ENCODE measurements at places on chromosomes 2 and 18.

DNA sequence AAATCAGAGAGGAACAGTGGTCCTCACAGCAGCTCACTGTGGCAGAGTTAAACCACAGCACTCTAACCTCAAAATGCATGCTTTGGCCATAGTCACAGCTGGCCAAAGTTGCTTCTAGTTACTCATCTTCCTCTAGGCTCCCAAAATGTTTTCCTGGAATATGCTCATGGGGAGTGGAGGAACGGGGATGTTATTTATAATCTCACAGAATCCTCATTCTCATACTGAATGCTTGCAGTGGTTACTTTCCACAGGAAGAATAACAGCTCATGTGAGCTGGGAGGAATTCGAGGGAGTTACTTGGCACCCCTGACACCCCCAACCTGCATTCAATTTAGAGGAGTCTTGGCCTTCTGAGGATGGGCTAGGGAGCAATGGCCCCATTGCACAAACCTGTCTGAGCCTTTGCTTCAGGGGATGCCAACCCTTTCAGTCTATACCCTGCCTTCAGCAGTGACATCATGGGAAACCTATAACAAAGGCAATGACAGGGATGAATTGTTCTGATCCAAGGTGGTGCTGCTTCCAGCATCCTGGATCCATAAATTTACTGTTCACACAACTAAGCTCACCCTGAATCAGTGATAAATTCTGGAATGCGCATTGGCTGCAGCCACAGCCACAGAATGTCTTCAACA is 22.4 kb upstream of the CCBE1 start:
- no peak for DNase-seq

- no peak for DNase-seq
Observed at GRCh38 chr18:24443870-24444269, 16.6 kb upstream of the HRH4 start.

GRCh38 chr18:38557006-38557405 is 991.4 kb upstream of the CELF4 start:
- no peak for DNase-seq

GRCh38 chr2:214489181-214489580 is 78.3 kb downstream of the VWC2L start:
- DNase-seq, result no peak

DNA sequence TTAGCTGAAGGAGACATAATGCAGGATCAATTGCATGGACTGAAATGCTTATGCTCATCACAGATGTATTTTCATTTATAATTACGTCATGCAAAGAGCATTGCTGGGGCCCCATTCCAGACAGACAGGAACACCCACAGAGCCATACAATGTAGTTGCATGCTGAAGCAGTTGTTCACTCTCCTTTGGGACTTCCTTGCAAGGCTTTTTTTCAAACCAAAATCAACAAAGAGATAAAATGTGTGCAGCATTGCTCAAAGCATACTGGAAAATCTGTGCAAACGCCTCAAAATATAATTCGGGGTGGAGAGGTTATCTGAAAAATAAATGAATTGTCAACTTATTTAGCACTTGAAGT is 463.2 kb downstream of the CDH2 start:
- DNase-seq, result no peak

- DNase-seq, result no peak
Observed at GRCh38 chr2:100057901-100058261, 84.5 kb downstream of the AFF3 start.

GRCh38 chr18:64037812-64038414 is 68.0 kb downstream of the SERPINB8 start:
- DNase-seq, result no peak

DNA sequence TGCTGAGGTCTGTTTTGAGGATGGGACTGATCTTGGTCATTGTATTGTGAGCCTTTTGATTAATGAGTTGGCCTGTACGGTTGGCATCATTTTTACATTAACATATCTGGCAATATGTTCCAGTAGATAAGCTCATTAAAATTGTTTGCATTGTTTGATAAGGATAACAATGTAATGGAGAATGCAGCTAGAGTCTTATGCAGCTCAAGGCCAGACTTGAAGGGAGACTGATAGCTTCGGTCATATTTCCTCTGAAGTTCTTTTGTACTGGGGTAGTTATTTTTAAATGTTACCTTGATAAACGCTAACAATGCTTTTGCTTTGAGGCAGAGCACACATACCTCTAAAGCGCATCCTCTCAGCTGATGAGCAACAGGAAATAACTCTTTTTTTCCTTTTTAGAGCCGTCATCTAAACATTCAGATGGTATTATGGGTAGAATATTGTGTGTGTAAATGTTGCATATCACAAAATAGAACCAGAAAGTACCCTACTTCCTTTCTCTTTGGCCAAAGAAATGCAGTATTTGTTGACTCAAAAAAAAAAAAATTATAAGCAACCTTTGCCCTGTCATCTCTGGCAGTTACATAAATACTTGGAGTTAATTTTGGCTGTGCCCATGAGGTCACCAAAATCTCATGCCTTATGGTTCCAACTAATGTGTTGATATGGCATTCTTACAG is 1.3 kb downstream of the MAPRE2 start:
- no peak for DNase-seq

DNA sequence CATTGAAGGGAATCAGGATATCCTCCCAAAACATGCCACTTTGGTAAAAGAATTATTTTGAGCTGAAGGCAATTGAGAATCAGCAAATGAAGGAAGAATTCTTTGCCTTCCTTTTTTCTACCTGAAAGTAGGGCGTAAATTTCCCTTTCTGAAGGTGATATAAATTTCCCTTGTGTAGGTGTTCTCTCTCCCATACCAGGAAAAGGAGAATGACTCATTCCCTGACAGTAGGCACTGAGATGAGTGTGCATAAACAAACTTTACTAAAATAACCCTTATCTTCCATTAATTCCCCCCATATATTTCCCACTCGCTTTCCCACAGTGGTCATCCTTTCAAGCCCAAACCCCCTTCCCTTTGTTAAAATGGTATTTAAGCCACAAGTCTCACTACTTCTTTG is 1339.0 kb downstream of the LRP1B start:
- DNase-seq, result no peak

DNA sequence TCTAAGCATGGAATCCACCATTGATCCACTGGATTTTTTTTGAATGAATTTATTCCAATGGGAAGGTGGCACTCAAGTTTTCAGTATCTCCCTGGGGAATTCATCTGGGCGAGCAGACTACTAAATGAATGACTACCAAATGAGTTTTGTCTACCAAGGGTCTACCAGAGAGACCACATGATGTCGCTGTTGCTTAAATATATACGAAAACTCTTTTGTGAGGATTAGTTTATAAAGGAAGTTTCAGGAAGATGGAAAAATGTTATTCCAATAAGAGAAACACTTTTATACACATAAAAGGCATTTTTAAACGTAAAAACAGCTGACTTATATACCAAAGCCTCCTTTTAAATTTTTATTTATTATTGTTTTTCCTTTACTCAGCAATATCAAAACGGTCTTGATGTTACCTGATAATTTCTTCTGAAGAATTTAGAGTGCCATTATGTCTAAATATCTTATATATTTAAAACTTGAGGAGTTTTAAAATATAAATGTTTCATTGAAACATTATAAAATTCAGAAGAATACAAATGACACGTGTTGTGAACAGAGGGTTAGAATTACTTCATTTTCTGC is 139.7 kb downstream of the HRH4 start:
- no peak for DNase-seq

- DNase-seq, result no peak
Observed at GRCh38 chr2:202201220-202202160, 36.9 kb downstream of the SUMO1 start.

DNA sequence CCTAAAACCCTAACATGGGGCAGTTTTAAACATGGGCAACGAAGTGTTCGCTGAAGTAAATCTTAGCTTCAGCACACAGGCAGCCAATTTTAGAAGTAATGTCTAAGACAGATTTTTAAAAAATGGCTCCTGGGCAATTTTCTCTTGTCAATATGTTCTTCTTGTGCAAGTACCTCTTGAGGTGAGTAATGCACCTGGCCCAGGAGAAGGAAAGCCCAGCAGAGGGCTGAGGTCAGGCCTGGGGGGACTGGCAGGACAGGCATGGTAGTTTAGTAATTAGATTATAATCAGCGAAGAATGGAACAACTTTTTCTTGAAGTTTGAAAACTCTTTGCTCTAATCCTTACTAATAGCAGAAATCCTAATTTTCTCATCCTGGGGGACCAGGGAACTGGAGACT is 77.6 kb downstream of the SPRED2 start:
- DNase-seq, result no peak

DNA sequence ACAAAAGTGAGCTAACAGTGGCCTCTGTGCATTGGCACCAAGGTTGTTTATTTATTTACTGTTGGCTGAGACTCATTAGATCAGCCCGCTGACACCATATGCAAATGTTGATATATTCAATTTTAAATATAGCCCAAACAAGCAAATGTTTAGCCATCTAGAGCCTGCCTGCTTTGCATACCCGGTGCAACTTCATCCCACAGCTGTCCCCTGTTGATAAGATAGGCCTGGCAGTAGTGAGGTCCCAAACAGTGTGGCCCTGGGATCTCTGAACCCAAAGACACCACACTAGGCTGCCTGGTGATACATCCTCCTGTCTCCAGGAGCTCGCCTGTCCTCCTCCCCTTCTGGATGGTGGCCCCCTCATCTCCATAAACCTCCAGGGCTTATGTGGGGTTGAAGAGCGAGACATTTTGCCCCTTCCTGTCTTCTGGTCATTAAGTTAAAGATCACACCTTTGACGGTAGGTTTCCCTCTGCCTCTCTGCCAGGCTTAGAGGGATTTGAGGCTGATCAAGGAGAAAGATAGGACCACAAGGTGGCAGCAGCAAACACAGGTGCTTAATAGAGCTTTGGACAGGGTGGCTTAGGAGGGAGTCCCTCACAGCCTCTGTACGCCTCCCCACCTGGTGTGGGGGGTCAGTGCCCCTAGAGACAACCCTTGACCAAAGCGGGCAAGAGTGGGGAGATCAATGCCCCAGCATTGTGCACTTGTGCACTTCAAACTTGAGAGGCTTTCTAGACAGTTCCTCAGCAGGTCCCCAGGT is 23.7 kb upstream of the MYO5B start:
- no peak for DNase-seq

GRCh38 chr2:183035954-183036669 is 2.1 kb downstream of the NCKAP1 start:
- DNase-seq, result no peak

GRCh38 chr18:74073957-74074667 is 73.5 kb downstream of the FBXO15 start:
- no peak for DNase-seq

GRCh38 chr2:74347303-74347702 is 4.1 kb upstream of the SLC4A5 start:
- no peak for DNase-seq

GRCh38 chr2:144475569-144476275 is 44.2 kb downstream of the ZEB2 start:
- no peak for DNase-seq

GRCh38 chr2:73821669-73822068 is 7.1 kb upstream of the STAMBP start:
- no peak for DNase-seq

- no peak for DNase-seq
Observed at GRCh38 chr2:127107622-127107999, 657 bp upstream of the BIN1 start.

- DNase-seq, result no peak
Observed at GRCh38 chr2:234829074-234829455, 122.8 kb upstream of the SH3BP4 start.

DNA sequence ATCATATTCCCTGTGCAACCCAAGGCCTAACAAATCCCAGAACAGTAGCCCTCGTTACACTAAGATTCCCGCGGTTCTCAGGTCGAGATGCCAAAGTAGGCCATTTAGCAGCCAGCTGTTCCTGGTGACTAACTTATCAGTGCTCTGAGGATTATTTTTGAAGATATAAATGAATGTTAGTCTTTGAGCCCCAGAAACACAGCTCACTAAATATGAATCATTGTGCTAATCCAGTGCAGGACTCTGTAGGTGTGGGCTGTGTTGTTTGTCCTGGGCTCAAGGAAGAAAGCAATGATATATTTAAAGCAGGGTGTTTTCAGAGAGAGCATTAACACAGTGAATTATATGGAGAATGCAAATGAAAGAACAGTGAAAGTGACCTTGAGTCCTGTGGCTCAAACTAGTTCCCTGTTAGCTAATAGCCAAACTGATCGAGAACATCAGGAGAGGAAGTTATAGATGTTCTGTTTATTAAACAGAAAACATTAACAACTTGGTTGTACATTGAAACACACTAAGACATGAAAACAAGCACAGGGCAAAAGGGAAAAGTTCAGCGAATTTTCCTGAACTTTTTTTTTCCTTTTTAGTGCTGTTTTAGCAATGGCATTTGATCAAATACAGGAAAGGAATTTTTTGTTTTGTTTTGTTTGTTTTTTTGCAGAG is 228.3 kb downstream of the RNF152 start:
- DNase-seq, result no peak

DNA sequence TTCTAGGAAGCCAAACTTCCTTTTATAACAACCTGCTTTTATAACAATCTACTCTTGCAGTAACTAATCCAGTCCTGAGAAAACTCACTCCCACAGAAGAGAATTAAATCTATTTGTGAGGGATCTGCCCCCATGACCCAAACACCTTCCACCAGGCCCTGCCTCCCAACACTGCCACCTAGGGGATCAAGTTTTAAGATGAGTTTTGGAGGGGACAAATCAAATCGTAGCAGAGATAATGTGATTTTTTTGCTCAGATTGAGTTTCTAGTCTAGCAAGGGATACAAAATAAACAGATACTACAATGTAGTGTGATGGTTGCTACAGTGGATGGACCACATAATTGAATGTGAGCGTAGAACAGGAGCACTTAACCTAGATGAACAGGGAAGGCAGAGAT is 52.2 kb downstream of the NCOA1 start:
- no peak for DNase-seq

DNA sequence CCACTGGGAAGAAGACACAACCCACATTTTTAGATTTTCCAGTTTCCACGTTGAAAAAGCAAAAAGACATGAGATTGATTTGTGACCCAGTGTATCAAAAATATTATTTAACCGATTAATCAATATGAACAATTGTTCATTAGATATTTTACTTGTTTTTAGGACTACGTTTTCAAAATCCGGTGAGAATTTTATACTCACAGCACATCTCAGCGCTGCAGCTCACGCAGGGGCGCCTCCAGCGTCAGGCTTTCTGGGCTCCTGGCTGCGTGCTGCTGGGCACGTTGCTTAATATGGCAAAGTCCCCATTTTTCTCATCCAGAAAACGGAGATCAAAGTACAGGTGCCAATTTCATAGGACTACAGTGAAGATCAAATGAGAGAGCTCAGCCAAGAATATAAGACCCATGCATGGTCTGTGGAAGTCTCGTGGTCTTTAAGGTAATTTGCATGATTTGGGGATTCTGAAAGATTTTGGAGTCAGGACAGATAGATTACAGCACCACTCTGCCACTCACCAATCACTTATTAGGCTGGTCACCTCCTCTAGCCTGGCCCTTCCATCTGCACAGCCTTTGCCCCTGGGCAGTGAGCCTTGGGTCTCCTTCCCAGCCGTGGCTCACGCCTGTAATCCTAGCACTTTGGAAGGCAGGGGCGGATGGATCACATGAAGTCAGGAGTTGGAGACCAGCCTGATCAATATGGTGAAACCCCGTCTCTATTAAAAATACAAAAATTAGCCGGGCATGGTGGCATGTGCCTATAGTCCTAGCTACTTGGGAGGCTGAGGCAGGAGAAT is 36.2 kb downstream of the PTPN18 start:
- no peak for DNase-seq

GRCh38 chr2:151842830-151843690 is 14.8 kb upstream of the ARL5A start:
- DNase-seq, result no peak

GRCh38 chr2:12169721-12170120 is 423.3 kb downstream of the LPIN1 start:
- no peak for DNase-seq
